ENCODE measurements at places on chromosomes 5 and 9.

DNA sequence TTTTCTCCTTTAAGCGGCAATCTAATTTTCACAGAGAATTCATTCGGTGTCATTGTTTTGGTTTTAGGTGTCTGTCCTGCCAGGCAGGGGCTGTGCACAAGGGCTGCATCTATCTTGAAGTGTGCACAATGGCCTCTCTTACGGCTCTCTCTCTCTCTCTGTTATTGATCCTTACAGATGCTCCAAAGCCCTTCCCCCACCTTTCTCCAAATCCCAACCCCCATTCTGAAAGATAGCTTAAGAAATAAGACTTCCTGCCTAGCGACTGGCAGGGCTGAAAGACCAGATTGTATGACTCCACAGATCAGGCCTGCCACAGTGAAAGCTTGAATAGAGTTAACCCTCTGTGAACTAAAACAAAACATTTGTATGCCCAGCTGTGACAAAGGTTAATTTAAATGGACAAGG lies 86.5 kb upstream of the NR5A1 start:
- DNase-seq, result no peak

DNA sequence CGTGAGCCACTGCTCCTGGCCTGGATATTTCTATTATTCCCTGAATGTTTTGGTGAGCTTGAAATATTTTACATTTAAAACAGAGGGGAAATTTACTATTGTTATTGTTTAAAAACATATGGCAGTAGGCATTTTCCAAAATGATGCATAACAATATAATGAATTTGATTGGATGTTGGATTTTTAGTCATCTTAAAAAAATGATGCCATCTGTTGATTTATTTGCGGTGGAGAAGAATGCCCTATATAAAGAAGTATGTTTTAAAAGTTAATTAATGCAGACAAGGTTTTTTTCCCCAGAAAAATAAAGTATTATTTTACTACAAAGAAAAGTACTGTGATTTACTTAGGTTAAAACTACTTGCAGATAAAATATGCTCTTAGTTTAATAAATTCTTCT lies 33.4 kb upstream of the ARRDC3 start:
- no peak for DNase-seq

- DNase-seq, result no peak
Measured at GRCh38 chr9:93177676-93178075, 6.3 kb upstream of the WNK2 start.

- DNase-seq, result no peak
Measured at GRCh38 chr9:28329323-28329722, 756.0 kb upstream of the C9orf72 start.

DNA sequence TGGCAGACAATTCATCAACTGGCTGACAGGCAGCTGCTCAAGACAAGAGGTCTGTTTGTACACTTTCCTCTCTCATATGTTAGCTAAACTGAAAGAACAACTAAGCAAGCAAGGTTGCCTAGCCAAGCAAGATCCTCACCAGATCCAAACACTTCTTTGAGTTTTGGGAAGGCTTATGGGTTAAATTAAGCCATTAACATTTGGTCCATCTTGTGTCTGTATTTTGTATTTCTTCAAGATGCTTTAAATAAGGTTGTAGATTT lies 170.4 kb upstream of the RAI14 start:
- no peak for DNase-seq

GRCh38 chr5:64206653-64207052 lies 41.0 kb downstream of the RNF180 start:
- DNase-seq, result no peak

DNA sequence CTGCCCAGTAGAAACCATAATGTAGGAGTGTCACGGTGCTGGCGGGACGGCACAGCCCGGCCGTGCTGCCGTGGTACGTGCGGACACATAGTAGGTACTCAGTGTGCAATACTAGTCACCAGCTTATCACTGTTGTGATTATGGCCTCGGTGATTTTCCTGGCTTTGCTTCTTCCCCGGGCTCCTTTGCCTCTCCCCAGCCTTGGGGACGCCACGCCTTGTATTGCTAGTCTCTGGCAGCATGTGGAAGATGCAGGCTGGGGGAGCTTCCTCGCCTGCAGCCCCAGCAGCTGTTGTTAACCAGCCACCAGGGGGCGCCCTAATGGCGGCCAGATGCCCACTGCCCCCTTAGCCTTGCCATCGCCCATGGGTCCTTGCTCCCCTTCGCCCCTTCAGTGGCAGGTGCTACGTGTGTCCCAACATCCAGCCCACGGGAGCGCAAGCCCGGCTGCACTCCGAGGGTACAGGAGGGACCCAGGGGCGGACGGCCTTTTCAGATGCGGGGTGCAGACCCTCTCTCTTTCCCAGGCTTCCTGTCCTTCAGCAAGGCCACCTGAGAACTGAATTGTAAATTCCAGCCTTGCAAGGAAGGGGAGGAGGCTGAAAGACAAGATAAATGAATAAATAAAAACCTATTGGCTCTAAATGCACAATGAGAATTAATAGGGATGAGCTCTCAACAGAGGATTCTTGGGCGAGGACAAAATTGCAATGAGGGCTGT lies 8.0 kb downstream of the NTNG2 start:
- no peak for DNase-seq

DNA sequence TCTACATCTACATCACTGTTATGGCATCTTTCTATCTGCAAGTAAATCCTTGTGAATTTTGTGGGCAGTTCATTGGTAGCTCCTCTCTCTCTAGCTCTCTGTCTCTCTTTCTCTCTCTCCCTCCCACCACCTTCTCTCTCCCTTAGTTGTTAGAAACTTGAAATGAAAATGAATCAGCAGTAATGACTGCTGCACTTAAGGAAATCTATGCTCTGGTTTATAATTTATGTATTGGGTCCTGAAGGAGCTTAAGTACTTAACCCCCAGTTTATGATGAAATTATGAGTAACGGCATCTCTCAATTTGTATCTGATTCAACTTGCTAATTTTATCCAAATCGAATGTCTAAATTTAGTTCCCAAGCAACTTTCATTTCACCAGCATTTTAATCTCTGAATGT lies 52.0 kb upstream of the PTGER4 start:
- DNase-seq, result no peak

GRCh38 chr9:36677611-36678010 lies 104.9 kb downstream of the MELK start:
- DNase-seq, result no peak

GRCh38 chr9:8331507-8332330 lies 532.1 kb upstream of the DMAC1 start:
- no peak for DNase-seq
